Keratinocyte (primary cell): ENCODE measurements at places on chromosomes 6 and 20.

DNA sequence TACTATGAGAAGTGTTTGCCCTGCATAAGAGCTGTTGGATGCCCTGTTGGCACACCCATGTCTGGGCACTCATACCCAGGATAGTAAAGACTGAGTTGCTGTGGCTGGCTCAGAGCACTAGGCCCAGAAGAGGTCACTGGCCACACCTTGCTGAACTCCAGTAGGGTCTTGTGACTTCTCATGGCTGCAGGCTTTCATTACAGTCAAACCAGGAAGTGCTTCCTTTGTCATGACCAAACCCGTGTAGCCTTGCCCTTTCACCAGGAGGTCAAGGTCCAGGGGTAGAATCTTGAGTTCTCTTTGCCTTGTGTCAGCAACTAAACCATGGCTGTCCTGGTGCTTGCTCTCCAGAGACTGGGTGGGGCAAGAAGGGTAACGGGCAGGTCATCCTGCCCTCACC, 49.5 kb downstream of the CD164 start:
- no peak overlapping the region for H3K4me3 ChIP-seq
- no peaks in the 10 kb centered on the region for H3K36me3 ChIP-seq
- H3K4me1 ChIP-seq: peaks cover 7% of the 10 kb centered on the region
- H3K27me3 ChIP-seq: no peaks in the 10 kb centered on the region
- H3K27ac ChIP-seq: no peak overlapping the region

DNA sequence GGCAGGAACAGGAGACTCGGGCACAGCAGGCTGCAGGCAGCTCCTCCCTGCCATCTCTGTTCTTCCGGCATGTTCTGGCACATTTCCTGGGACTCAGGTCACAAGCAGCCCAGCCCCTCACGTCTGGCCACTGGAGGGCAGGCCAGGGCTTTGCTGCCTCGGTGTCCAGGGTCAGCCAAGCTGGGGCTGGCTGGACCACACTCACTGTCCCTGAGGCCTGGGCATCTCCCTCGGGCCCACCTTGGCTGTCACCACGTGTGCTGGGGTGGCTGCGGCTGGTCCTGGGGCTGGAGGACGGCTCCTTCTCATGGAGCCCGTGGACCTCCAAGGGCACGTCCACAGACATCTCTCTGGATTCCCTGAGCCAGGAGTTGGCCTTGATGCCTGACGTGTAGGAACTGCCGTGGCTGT, 18.5 kb downstream of the FRMD1 start:
- no peaks in the 10 kb centered on the region for H3K27me3 ChIP-seq
- H3K36me3 ChIP-seq: no peaks in the 10 kb centered on the region
- no peak overlapping the region for H3K4me3 ChIP-seq
- no peak for DNase-seq
- H3K4me1 ChIP-seq: no peaks in the 10 kb centered on the region

DNA sequence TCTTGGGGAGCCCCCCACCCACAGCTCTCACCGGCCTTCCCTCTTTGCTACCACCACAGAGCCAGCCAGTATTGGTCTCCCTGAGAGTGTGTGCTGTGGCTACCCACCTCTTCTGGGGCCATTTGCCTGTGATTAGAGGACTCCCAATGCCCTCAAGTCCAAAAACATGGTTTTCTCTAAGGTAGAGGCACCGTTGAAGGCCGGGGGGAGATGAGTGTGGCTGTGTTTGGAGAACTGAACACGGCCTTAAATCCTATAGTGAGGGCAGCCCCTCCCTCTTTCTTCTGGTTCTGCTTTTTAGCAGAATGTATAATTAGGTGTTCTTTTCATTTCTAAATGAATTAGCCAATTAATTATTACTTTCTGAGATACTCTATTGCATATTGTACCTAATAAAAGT, 2.5 kb downstream of the CCR6 start:
- H3K4me1 ChIP-seq: no peaks in the 10 kb centered on the region
- no peak for DNase-seq
- no peak overlapping the region for H3K27ac ChIP-seq

DNA sequence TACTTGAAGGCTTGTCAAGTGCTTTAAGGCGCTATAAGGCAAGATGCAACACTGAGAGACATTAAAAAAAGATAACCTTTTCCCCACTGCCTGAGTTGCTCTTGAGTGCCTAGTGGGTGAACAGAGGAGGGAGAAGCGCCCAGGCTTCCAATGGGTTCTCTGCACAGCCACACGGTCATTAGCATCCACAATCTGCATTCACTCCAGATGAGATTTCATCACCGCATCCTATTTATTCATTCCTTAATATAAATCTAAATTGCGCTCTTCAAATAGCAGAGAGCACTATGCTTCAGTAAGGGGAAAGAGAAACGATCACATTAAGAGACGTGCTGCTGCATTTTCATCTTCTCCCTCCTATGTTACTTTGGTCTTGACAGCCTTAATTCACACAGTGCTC, 219.2 kb downstream of the ATXN1 start:
- no peaks in the 10 kb centered on the region for H3K36me3 ChIP-seq
- H3K4me3 ChIP-seq: no peak overlapping the region
- DNase-seq: no peak
- H3K27me3 ChIP-seq: no peaks in the 10 kb centered on the region
